ENCODE measurements at places on chromosomes 4 and X.

DNA sequence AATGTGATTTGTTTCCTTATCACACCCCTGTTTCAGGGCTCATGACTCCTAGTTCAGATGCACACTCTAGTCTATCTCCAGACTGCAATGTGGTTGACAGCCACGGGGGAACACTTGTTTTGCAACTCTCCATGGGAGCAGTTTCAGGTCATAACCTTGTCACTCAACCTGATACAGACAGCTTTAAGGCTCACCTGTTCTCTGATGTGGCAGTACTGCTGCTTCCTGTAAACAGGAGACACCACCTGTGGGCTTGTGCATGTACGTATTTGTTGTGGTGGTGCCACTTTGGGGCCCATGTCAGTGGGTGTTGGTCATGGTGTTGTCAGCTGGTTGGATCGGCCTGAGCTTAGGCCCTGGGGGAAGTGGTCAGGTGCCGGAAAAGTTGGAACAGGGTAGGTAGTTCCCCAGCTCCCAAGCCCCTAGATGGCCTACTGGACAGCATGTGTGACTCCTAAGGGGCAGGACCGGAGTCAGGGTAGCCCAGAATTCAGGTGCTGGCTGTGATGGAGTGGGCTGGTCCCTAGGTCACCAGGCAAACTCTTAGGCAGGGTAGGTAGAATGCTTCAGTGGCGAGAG, 46.2 kb downstream of the FAM9B start:
- no peak for DNase-seq

DNA sequence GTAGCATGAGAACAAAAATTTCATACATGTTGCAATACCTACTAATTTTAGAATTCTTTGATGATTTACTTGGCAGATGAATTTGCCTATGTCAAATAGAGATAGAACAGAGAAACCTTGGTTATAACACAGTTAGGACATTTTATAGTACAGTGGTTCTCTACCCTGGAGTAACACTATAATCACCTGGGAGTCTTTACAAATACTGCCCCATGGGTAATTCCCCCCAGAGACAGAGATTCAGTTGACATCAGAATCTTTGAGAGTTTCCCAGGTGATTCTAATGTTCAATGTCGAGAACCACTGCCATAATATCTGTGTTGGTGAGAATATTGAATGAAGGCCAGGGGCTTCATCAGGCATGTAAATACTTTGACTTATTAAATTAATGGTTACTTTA, 401.3 kb upstream of the NDST4 start:
- DNase-seq, result no peak

- DNase-seq, result no peak
Measured at GRCh38 chr4:152045807-152046571, 285.2 kb upstream of the GATB start.

- DNase-seq, result no peak
Measured at GRCh38 chr4:168162604-168163003, 70.3 kb downstream of the ANXA10 start.

DNA sequence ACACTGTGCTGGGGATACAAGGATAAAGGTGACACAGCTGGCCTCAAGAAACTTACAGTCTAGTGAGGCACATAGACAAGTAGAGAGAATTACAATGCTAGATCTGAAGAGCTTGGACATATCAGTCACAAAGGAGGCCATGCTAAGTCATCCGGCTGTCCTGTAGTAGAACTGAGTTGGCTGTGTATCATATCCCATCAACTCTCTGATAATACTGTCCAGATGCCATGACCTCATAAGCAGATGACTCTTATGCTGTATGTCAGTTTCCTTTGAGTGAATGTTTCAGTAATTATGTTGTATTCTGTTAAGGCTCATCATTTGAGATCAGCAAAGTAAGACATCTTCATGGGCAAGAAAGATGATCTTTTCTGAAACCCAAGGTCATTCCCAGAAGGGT, 442.9 kb downstream of the MID1IP1 start:
- no peak for DNase-seq

- DNase-seq, result no peak
Measured at GRCh38 chr4:187183346-187183745, 459.7 kb upstream of the FAT1 start.

DNA sequence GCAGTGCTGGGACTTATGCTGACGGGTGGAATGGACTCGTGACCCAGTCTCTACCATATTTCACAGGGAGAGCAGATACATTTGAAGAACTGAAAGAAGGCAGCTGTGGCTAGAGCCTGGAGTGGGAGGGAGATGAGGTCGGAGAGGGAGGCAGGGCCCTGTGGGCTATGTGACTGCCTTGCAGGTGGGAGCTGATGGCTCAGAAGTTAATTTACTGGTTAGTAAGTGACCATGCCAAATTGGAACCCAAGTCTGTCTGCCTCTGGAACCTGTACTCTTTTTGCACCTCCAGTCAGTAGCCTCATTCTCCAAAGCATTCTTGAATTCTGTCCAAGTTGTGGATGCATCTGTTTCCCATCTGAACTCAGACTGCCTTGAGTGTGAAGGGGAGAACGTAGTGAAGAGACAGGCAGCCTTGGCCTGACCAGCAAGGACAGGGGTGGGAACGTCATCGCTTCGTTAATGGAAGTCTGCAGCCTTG, 92.3 kb downstream of the REPS2 start:
- no peak for DNase-seq

DNA sequence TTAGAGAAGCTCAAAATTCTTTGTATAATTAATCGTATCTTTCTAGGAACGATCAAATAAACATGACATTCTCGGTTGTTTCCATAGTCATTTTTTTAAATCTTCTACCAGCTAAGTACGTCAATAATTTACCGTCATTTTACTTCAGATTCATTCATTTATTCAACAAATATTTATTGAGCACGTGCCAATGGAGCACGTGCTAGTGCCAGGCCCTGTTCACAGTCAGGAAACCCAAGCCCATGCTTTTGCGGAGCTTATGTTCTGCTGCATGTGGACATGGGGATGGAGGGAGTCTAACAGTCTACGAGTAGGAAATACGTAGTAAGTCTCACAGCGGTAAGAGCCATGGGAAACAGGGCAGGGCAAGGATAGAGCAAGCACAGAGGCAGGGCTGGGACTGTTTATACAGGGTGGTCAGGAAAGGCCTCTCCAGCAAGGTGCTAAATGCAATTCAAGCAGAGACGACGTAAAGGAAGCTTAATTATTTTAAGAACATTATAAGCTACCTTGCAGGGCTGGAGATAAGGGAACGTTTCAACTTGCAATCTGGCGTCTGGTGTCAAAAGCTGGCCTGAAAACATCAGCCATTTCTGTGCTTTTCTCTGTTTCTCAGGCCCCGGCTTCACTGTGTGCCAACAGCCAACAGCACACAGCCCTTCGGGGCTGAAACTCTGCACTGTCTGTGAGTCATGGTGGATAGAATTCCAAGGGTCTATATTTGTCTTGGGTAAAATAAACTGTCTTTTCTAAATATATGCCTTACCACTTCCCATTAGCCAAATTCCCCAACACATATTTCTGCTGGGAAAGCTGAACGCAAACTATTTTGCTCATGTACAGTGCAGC, 517.1 kb upstream of the ZFP42 start:
- no peak for DNase-seq

- no peak for DNase-seq
Measured at GRCh38 chr4:53010318-53010717, 148.2 kb downstream of the RASL11B start.

GRCh38 chr4:17805580-17806155, 4.9 kb downstream of the DCAF16 start:
- DNase-seq, result no peak

DNA sequence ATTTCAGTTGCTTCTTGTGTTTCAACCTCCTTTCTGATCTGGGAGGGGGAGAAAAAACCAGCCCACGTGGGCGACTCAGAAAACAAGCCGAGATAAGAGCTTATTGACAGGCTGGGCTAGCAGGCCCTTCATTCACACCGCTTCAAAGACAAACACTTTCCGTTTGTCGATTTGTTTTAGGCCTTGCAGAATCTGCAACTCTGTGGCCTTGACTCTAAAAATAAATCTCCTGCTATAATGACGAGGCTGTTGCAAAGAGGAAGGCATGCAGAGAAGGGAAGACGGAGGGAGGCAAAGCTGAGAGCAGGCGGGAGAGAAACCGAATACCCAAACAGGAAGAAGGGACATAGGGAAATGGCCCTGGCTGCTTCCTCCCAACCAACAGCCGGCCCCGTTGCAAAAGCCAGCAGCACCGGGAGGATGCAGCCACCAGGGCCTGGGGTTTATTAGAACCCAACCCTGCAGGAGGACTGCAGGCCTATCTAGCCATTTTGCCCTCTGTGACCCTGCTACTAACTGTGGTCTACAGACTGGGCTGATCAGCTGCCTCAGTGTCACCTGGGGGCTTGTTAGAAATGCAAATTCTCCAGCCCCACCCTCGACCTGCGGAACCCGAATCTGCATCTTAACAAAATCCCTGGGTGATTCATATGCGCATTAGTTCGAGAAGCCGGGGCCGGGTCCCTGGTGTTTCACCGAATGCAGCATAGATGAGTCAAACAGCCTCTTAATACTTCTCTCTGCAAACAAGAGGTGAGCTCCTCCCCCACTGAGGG, 325.5 kb downstream of the BCOR start:
- DNase-seq, result peak; percentile 5

GRCh38 chr4:26583538-26583864, 383 bp upstream of the TBC1D19 start:
- DNase-seq, result no peak

DNA sequence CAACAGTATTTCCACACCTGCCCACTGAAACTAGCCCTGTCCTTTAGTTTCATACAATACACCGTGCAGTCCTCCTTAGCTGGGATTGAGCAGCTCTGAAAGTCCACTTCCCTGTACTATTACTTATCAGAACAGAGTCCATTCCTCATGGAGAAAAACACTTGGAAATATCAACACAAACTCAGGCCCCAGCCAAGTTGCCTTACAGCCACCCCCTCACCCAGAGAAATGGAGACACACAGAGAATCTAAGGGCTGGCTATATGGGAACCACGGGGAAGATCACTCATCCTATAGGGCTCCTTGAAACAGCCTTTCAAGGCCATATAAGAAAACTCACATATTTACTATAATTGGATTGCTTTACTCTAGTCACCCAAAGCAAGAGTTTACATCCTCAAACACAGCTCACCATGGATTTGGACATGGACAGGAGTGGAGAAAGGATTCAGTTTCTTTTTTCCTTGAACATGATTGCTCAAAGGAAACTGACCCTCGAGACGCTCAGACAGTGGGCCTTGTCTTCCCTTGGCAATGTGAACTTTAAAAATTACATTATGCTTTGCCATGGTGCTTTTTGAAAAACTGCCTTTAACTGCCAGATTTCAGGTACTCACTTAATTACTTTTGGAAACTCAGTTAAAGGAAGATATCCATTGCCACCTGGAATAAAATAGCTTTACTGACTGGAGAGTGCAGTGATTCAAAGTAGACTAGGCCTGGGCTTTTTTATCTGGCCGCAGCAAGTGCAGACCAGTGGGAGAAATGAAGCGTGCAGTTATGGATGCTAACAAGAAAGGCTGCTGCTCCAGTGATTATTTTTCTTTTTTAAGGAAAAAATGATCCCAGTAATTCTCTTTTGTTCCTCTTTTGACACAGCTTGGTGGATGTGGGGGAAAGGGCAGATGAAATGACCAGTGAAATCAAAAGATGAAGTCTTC, 1.6 kb downstream of the SCARB2 start:
- no peak for DNase-seq

DNA sequence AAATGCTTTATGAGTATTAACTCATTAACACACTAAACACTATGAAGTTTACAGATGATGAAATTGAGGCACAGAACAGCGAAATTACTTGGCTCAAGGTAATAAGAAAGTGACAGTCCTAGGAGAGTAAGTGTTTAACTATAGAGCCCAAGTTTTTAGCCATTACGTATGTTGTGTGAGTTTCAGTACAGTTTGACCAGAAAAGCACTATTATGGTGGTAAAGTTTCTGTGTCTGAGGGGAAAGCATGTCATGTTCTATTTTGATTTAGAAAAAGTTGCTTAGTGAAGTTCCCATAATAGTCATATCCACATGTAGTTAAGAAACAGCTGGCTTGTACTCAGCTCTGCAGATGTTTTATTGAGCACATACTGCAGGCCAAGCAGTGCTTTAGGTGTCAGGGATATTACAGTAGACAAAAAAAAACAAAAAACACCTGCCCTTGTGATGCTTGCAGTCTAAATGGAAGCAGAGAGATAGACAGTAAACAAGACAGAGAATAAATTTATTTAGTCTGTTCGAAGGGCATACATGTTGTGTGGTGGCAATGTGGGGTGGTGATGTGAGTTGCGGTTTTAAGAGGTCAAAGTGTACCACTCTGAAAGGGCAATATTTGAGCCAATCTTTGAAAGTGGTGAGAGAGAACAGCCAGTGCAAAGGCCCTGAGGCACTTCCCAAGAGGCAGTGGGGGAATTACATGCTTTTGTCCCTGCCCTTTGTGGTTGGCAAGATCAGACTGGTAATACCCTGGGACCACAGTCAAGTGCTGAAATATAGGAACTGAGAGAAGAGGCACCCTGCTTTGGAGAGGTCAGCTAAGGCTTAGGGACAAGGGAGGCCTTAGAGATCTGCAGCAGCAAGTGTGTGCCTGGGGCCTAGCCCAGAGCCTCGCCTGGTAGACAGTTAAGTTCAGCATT, 6.2 kb downstream of the TMEM131L start:
- DNase-seq, result no peak

GRCh38 chr4:125140966-125141495, 173.7 kb upstream of the FAT4 start:
- no peak for DNase-seq

Measured in stimulated activated CD8-positive, alpha-beta memory T cell treated with anti-CD3 and anti-CD28 coated beads, Interleukin-2, amount 100 ng/mL, for 1 hour (primary cell).